Stimulated activated CD8-positive, alpha-beta memory T cell treated with anti-CD3 and anti-CD28 coated beads, Interleukin-7, amount 100 ng/mL, for 48 hours (primary cell): ENCODE measurements at places on chromosomes 7 and 10.

DNA sequence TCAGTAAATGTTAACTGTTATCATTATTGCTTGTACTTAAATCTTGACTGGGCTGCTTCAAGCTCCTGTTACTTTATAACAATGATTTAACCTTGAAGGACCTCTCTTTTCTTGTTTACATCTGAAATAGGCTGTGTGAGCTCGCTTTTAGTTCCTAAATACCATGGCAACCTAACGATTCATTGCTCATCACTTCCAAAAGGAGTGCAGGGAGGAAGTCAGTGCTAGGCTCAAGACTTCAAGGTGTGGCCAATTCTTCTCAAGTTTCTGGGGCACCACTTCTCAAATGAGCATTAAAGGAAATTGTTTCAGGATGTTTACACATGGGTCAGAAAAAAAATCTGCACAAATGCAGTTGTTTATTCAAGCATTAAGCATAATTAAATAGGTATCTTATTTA is 284.2 kb downstream of the MTERF1 start:
- DNase-seq, result no peak

- DNase-seq, result no peak
Observed at GRCh38 chr10:85149766-85150165, 821.4 kb downstream of the CCSER2 start.

GRCh38 chr7:26096136-26096535 is 55.9 kb upstream of the NFE2L3 start:
- DNase-seq, result no peak

DNA sequence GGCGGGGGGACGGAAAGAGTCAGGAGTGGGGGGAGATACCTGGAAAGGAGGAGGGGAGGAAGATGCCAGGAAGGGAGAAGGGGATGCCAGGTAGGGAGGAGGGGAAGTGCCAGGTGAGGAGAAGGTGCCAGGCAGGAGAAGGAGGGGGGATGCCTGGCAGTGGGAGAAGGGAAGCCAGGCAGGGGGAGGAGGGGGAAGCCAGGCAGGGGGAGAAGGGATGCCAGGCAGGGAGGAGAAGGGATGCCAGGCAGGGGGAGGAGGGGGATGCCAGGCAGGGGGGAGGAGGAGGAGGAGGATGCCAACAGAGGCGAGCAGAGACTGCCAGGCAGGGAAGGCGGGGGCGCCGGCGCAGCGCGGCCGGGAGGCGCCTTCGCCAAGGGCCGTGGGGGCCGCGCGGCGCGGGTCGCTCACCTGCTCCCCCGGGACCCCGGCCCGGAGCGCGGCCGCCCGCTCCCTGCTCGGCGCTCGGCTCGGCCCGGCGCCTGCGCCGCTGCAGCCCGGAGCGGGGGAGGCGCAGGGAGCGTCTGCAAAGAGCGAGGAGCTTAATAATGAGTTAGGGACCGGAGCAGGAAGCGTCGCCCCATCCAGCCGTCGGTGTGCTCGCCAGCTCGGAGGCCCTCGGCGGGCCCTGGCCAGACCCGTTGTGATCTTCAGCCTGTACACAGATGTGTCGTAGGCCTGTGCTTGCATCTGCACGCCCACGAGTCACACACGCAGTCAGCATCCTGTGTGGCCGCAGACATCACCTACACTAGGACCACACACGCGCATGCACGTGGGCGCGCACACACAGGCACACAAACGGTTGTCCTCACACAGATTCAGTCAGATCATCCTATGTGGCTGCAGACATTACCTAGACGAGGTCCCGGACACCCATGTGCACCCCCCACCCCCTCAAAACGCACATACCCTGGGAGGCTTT is 28.4 kb upstream of the SMARCD3 start:
- peak; percentile 49 for DNase-seq

DNA sequence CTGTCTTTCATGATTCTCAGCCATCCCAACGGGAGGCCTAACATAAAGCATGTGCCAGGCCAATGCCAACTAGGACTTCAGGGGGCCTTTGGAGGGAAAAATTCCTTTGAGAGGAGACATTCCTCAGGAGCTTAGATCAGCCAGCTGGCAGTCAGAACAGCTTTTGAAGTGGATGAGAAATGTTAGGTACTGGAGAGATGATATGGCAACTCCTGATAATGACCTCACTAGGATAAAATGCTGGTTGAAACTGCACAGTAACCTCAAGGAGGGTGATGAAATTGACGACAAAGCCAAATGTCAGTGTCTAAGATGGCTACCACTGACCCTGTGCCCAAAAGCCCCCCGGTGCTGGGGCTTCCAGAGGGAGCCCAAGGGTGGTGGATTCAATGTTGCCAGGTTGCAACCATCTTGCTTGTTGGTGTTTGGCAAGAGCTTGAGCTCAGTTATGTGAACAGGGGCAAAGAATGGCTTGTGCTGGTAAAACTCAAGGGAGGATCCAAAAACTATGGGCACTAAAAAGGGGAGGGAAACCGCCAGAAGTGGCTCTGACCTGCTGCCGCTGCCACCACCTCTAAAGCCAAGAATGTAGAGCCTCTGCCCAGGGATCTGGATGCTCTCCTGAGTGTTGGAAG is 121.2 kb downstream of the UBE2H start:
- DNase-seq, result no peak

DNA sequence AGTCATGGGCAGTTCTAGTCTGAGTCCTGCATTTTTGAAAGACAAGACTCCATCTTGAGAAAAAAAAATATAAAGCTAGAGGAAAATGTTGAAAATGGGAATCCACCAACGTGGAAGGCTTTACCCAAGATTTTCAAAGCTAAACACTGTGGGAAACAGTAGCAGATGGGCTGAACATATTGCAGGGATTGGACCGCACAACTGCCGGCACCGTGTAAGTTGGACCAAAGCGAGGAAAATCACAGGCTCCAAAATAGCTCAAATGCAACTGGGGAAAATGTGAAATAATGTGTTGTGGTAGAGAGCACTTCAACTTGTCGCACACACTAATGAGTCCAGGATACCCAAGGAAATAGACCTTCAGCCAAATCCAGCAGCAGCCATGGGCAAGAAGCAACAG is 26.4 kb upstream of the ADRB1 start:
- no peak for DNase-seq

DNA sequence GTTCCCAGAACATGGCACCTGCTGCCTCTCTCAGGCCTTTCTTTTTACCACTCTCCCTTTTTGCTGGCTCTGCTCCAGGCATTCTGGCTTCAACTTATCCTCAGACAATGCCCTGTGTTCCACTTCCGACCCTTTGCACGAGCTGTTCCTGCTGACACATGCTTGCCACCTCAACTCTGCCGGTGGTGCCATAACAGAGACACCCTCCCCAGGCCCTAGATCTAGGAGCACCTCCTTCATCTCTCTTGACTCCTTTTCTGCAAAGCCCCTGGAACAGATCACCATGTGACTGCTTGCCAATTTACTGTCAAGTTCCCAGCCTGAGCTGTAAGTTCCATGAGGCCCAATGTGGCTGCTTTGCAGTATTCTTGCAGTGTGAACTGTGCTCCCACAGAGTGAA is 256.0 kb upstream of the MKI67 start:
- no peak for DNase-seq

- DNase-seq, result no peak
Observed at GRCh38 chr7:101162551-101163278, 2.7 kb downstream of the VGF start.

- DNase-seq, result no peak
Observed at GRCh38 chr7:133517766-133518165, 264.9 kb downstream of the EXOC4 start.

DNA sequence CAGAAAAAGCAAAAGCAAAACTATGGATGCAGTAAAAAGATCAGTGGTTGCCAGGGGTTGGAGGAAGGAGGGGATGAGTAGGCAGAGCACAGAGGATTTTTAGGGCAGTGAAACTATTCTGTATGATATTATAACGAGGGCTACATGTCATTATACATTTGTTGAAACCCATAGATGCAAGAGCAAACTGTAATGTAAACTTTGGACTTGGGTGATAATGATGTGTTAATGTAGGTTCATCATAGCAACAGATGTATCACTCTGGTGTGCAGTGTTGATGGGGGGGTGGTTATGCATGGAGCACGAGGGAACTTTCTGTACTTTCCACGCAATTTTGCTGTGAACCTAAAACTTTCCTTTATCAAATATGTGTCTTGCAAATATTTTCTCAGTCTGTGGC is 23.2 kb downstream of the SLK start:
- no peak for DNase-seq
